ENCODE measurements at places on chromosomes 12 and 14. TPM values are rescaled to one million over a fixed set of nuclear protein-coding genes. Genes with fewer than 3 reads are reported as not detected.

DNA sequence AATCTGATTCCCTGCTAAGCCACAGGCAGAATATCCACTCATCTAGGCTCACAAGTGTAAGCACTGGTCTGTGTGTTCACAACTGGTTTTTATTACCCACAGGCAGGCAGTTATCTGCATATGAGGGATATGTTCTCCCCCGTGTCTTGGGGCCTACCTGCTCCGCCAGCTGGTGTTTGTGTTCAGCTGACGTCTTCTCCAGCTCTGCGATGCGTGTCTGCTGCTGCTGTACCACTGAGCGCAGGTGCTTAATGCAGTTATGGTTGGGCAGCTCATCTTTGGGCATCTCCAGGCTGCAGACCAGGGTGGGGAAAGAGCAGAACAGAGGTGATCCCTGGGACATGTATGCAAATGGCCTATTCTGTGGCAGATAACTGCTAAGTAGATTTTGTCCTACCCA lies 13.7 kb downstream of the RNF41 start:
- no peak for DNase-seq

PRH1 gene
- total RNA-seq, result 10.1 TPM

GRCh38 chr12:75177997-75178396 lies 31.6 kb downstream of the KCNC2 start:
- DNase-seq, result no peak

DNA sequence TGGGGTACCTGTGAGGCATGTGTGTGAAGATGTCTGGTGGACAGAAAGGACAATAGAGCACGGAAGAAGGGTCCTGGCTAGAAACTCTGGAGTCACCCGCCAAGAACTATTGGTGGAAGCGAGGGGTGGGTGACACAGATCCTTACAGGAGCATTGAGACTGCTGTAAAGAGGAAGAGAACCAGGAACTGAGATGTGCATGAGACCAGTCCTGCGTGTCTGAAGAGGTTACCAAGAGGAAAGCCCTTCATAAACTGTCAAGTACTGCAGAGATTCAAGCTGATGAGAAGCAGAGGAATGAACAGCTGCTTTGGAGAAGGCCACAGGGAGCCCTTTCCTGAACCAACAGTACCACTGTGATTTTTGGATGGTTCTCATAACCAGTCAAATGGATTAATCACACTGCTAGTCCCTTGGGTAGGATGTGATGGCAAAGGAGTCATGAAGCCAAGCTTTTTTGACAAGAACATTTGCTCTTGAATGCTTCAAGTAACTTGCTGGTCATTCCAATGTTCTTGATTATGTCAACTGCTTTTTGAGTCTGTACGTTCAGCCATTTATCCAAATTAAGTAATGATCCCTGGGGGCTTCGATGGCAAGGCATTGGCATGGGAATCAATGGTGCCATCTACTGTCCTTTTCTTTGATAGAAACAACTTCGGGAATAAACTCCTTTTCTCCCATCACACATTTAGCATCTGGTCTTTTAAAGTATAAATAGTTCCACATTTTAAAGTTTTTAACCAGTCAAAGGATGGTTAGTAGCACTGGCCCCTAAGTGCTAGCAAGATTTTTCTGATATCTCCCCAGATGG lies 42.9 kb downstream of the GPR135 start:
- DNase-seq, result no peak

GRCh38 chr12:66241061-66242043 lies 52.3 kb downstream of the IRAK3 start:
- no peak for DNase-seq

DNA sequence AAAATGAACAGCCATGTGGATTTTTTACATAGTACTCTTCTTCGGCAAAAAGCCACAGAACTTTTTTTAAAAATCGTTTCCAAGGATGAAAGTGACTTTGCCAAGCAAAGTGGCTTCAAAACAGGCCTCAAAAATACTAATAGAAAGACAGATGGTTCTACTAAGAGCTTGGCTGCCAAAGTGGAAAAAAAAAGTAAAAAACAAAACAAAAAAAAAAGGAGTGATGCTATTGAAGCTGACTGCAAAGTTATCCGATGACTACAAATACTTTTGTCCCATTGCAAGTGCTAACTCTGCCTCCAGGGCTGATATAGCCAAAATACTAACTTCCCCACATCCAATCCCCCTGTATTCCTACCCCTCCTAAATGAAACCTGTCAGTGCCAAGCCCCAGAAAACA lies 277.6 kb downstream of the SOX5 start:
- no peak for DNase-seq

DNA sequence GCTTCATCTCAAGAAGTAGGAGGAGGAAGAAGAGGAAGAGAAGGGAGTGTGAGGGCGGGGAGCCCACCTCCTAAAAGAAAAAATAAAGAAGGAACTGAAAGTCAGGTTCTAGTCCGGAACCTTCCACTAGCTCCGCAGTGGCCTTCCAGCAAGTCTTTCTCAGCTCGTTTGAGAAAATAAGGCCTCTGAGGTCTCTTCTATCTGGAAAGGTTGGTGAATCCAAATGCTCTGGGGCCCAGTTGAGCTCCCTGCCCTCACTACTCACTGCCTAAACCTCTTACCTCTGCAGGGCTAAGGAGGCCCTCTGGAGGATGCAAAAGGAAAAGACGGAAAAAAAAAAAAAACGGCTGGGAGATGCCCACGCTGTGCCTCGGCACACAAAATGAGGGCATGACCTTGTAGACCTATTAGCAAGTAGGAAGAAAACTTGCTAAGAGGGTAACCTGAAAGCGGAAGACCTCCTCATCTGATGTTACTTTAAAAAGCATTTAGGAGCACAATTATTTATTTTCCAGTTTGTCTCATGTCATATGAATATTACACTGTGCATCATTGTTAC lies 35.9 kb downstream of the FBLN5 start:
- no peak for DNase-seq

Measured in heart left ventricle (tissue), 16 donors.